T-helper 9 cell (primary cell): ENCODE measurements at places on chromosomes 1 and 21.

- no peak for DNase-seq
Observed at GRCh38 chr1:17828991-17829390, 73.9 kb downstream of the ACTL8 start.

DNA sequence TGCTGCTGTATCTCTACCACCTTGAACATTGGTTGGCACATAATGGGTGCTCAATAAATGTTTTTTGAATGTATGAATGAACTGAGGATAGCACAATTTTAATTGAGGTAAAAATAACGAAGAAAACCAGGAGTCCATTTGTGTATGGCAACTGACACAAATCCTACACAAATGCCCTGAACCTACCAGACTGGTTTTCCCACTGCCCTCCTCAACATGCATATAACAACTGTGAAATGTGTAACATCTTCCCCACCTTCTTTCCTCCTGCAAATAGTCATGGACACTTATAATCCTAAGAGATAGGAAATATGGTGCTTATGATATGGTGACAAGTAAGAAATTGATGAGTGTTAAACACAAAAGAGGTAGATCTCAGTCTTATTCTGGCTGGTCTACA lies 9.9 kb upstream of the LMO4 start:
- DNase-seq = no peak

DNA sequence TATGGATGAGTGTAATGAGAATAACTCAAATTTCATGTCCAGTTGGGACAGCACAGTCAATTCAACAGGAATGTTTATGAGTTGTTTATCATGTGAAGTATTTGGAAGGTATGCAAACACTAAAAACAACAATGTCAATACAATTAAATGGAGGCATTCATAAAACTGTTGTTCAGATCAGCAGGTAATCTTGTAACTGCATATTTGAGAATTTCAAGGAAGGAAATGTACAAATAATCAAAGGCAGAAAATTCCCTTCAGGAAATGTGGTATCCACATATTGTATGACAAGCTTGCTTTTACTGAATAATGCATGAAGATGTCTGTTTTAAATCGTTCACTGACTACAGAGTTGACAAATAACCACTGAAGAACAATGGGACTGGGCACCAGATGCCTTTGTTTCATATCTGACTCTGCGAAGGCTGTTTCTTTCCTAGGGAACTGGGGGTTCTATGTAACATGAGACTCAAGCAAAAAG lies 198.3 kb downstream of the LTN1 start:
- DNase-seq = no peak

- no peak for DNase-seq
Observed at GRCh38 chr1:34320053-34320669, 143.5 kb downstream of the C1orf94 start.
